ENCODE measurements at places on chromosomes 7 and 10.

DNA sequence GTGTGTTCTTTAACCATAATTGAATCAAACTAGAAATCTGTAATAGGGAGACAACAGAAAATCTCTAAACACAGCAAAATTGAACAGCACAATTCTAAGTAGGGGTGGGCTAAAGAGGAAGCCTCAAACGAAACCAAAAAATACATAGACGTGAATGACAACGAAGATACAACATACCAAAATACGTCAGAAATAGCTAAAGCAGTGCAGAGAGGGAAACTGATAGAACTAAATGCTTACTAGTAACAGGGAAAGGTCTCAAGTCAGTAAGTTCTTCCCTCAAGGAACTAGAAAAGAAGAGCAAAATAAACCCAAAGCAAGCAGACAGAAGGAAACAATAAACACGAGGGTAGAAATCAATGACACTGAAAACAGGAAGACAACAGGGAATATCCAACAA, 19.1 kb downstream of the RPP38 start:
- no peak for DNase-seq

DNA sequence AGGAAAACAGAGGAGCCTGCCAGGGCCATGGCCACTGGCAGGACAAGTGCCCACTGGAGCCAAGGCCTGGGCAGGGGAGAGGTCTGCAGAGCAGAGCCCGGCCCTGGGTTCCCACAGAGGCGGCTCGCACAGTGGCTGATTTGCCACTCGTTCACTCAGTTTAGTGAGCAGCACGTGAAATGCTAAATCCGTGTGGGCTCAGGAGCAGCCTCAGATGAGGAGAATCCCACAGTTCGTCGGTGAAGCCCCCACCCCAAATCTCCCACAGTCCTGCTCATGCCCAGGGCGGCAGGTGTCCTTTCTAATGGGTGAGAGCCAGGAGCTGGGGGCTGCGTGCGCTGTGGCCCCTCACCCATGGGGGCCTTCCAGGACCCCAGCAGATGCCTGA, 107.7 kb upstream of the FAM20C start:
- no peak for DNase-seq

- no peak for DNase-seq
Observed at GRCh38 chr10:98404571-98405359, 10.2 kb downstream of the PYROXD2 start.

DNA sequence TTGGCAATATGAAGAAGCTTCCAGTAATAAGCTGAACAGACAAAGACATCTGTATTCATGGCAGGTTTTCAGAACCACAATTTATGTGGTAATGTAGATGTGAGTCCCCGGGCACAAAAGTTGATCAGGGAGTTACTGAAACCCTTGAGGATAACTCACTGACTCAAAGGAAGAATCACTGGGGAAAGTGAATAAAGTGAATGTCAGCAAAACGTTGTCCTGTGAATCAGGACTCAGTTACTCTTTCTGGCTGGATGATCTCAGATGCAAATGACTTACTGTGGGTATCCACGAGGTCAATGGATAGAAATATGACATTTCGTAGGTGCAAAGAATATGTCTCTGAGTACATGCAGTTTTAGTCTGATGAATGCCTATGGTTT, 172.8 kb upstream of the CTBP2 start:
- DNase-seq, result no peak

DNA sequence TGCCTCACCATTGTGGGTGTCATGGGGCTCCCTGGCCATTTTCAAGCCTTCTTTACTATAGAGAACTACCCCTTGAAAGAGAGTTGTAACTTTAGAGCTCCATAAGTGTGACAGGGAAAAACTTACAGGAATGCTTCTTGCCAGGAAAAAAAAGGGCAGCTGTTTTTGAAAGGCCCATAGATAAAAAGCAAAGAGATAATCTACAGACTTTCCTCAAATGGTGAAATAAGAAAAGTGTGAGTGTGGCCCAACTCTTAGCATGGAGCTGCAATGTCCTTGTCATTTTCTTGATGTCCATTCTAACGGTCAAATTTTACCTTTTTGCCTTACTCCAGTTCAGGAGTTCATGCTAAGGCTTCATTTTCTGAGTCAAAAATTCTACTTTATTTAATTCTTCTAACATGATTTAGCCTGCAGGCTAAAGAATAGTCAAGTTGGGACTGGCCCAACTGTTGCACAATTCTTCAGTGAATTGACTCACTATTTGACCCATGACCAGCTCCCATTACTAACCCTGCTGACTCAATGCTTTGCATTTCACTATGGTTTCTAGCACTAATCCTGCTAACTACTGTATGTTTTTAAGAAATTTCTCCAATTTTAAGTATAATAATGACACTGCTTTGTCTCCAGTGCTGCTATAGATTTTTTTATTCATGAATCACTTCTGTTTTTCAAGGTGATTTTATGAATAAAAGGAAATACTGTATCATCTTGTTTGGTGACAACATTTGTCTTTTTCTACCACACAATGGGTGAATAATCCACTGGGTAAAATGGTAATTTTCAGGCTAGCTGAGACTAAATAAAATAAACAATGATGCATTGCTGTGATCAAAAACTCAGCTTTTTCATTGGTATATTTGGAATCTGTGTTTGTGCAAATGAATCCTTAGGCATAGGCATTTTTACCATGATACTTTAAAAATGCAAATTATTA, 41.4 kb upstream of the SGCE start:
- no peak for DNase-seq

GRCh38 chr10:84521013-84521412, 192.6 kb downstream of the CCSER2 start:
- DNase-seq, result no peak

DNA sequence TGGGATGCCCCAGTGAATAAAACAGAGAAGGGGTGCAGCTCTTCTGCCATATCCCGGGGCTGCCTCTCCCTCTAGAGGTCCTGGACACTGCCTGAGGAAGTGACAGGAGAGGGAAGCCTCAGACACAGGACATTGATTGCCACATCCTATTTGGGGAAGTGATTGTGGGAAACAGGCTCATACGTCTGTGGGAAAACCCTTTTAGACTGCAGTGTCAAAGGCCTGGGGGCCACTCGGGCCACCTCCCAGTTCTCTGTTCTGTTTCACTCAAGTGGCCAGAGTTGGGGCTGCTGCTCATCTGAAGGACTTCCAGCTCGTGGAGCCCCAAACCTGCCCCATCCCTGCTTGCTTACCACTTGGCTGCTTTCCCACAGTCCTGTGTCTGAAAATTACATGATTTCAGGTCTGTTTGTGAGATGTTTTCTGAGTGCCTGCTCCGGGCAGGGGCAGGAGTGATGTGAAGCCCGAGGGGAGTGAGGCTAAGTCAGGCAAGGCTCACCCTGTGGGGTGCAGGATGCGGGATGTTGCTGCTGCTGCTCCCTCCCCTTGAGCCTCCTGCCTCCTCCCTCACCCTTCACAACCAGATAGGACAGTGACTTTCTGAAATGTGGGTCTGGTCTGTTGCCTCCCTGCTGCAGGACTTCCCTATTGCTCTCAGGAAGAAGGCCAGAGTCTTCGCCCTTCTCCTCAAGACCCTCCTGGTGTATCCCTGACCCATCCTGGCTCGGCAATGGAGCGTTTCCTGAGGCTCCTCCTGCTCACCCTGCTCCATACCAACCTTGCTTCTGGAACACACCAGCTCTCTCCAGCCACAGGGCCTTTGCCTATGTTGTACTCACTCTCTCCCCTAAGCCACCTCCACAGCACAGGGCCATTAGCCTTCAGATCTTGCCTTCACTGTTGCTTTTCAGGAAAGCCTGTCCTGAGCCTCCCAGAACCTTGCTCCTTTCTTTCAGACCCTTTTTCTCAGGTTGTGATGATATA, 58.4 kb downstream of the NEURL1 start:
- DNase-seq, result no peak

DNA sequence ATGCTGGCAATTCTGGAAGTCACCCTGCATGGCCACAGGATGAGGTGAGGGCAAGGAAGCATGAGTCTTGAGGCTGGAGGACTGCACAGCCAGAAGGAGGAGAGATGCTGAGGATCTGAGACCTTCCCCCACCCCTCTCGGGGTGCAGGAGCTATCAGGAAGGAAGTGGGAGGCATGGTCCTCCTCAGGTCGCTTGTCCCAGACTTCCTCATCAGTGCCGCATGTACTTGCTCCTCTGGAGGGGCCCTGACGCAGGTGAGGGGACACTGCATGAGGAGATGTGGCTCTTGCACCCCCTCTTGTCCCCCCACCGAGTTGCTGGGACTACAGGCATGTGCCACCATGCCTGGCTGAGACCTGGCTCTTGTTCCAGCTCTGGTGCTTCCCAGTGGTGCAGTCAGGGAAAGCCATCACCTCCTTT, 5.7 kb upstream of the ZMIZ1 start:
- no peak for DNase-seq

DNA sequence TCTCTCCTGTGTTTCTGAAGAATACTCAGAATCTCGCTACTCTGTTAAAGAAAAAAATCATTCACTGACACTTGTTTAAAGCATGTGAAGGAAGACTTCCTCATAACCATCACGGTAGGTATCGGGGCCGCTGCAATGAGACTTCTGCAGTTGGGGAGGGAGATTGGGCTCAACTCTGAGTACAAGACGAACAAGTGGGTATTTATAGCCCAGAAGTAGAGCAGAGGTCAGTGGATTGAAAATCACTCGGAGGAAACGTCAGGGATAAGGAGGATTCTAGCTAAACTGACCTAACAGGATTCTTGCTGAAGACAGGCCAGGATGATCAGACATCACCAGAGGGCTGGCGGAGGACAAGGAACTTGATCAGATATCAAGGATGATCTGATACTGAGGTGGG, 33.3 kb downstream of the ITPRIP start:
- DNase-seq, result no peak

DNA sequence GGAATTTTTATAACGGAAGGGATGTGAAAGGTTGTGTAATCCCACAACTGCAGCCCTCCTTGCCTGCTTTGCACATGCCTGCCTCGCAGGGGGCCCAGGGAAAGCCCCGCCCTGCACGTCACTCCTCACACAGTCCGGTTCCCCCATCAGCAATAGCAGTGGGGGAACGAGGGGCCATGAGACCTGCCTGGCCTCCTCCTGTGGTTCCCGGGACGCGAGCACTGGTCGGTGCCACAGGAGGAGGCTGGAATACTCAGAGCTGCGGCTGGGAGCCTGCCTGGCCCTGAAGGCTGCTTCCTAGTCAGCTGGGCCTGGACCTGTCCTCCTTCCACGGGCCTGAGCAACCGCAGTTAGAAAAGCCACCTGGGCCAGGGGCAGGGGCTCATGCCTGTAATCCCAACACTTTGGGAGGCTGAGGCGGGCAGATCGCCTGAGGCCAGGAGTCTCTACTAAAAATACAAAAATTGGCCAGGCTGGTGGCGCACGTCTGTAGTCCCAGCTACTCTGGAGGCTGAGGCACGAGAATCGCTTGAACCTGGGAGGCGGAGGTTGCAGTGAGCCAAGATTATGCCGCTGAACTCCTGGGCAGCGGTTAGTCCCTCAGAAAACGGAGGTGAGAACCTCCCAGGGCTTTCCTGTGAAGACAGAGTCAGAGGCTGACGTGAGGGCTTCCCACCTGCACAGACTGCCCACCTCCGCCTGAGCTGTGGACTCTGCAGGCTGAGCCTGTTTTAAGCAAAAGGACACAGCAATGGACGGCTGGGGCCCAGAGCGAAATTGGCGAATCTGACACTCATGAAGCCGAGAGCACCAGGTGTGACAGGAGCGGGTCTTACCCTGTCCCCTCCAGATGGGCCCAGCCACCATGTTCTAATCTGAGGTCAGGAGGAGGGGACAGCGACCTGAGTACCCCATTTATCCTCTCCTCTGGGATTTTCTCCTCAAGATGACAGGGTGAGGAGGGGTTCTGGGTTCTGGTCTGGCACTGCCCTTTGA, 52.9 kb downstream of the VIPR2 start:
- no peak for DNase-seq

DNA sequence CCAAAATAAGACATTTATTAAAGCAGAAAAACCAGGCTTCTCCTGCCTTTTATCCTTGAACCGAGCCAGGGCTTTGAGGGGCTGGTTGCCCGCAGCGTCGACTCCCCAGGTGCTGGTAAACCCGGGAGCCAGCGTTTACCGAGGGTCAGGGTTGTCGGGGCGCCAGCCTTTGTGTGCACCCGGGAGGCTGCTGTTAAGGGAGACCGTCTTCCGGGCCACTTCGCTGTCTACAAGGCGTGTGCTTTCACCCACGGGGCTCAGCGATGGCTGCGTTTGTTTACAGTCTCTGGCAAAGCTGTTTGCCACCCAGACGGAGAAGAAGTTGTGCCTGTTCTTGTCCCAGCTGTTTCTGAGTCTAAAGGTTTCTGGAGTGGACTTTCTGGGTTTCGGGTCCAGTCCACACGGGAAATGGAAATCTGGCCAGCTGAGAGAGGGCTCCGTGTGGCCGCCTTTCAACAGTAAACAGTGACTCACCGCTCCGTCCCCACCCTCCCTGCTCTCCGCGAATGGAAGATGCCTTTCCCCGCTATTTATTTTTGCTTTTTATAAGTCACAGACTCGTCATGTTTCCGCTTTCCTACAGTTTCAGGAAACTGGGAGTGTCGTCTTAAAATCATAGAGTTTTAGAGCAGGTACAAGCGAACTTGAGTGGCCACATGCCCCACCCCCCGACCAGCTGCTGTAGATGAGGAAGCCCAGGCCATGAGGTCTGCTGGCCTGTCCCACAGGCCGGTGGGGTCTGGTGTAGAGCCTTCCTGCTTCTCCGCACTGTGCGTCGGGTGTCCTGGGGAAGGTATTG, 2.2 kb downstream of the MAFK start:
- DNase-seq, result no peak

DNA sequence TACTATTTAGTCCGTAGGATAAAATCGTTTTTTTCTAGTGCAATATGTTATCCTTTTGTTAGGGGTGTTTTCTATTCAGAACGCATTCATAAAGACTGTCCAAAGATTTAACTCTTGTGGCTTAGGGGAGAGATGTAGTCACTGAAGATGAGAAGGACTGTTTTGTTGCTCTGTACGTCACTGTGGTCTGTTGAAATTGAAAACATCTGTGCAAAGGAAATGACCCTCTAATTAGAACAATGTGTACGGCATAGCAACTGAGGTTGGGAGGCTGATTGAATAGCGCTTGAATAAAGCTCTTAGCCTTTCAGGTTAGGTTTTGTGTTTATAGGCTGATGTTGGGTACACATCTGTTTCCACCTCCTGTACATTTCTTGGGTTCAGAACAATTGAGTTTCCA, 453.4 kb upstream of the AKR1E2 start:
- no peak for DNase-seq

DNA sequence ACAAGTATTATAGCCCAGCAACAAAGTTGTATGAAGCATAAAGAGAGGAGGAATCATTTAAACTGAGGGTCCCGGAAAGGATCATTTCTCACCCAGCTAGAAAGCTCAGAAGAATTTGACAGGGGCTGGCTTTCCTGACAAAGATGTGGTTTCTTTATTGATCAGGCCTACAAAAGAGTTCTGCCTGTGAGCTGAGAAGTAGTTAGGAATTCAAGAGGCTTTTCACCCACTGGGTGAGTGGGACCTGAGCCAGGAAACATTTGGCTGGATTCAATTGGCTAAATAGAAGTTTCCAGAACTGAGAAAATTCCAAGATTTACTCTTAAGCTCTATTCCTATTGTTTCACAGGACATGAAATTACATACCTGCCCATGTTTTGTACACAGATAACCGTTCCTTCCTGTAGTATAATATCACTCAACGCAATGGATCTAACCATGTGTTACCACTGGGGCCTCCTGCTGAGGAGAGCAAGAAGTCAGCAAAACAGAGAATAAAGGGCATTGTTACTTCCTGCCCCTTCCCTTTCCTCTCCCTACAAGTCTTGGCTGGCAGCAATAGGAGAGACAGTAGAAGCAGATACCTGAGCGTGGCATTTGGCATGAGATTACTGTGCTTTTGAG, 53.9 kb upstream of the PAPSS2 start:
- no peak for DNase-seq

GRCh38 chr10:86759073-86759672, 2.8 kb downstream of the BMPR1A start:
- DNase-seq, result no peak

GRCh38 chr10:75065076-75065475, 46.4 kb upstream of the SAMD8 start:
- DNase-seq, result no peak

GRCh38 chr10:132455441-132455971, 58.5 kb downstream of the PWWP2B start:
- no peak for DNase-seq

Data from stimulated activated CD8-positive, alpha-beta memory T cell treated with anti-CD3 and anti-CD28 coated beads, Interleukin-15, amount 100 ng/mL, for 4 hours (primary cell).